Mesothelial cell of epicardium (in vitro differentiated cells): ENCODE measurements at places on chromosomes 3 and 15.

GRCh38 chr3:49649576-49649975, 24.6 kb upstream of the APEH start:
- H3K27me3 ChIP-seq, result no peaks in the 10 kb centered on the region
- no peak overlapping the region for H3K4me3 ChIP-seq
- H3K36me3 ChIP-seq, result no peaks in the 10 kb centered on the region
- no peak for DNase-seq

- peak; percentile 50 for DNase-seq
- H3K27me3 ChIP-seq, result peaks cover 24% of the 10 kb centered on the region
- no peaks in the 10 kb centered on the region for H3K36me3 ChIP-seq
- H3K27ac ChIP-seq, result peak overlapping the region; percentile 26
Observed at GRCh38 chr3:64445109-64445943, 220.1 kb upstream of the PRICKLE2 start.

DNA sequence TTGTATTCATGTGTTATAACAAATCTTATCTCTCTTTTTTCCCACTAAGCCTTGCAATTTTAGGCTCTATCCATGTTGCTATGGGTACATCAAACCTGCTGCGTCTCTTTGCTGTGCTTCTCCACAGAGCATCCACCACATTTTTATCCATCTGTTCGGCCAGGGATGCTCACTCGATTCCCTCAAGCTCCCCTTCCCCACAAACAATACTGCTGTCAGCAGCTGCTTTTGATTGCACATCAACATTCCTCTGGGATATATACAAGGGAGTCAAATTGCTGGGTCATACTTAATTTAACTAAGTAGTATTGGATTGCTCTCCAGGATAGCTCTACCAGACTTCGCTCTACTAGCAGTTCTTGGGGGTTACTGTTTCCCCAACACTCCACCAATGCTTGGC, 36.8 kb downstream of the TMEM108 start:
- no peak for DNase-seq
- no peak overlapping the region for H3K4me3 ChIP-seq

DNA sequence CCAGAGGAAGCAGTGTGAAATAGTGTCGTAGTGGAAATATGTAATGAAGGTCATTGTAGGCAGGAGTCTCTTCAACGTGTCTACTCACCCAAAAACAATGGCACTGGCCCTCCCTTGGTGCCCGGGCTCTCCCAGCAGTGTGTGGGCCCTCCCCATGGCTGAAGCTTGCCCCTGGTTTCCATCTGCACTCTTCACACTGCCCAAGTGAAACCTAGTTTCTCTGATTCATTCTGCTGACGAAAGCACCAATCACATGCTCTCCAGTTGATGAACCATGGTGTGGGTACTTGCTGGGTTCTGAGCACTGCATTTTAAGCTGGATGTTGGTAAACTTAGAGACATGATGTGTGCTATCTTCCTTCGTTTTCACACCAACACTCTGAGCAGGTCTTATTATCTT, 61.0 kb upstream of the AGBL1 start:
- peaks cover 33% of the 10 kb centered on the region for H3K27me3 ChIP-seq
- no peak overlapping the region for H3K27ac ChIP-seq
- H3K36me3 ChIP-seq, result no peaks in the 10 kb centered on the region
- DNase-seq, result no peak

GRCh38 chr15:81569286-81570080, 195.5 kb upstream of the TMC3 start:
- H3K4me1 ChIP-seq, result no peaks in the 10 kb centered on the region
- H3K27me3 ChIP-seq, result peaks cover 39% of the 10 kb centered on the region
- no peak overlapping the region for H3K27ac ChIP-seq
- no peaks in the 10 kb centered on the region for H3K36me3 ChIP-seq
- no peak overlapping the region for H3K4me3 ChIP-seq

GRCh38 chr3:8759038-8759707, 10.2 kb downstream of the OXTR start:
- H3K27me3 ChIP-seq, result no peaks in the 10 kb centered on the region
- DNase-seq, result no peak
- no peak overlapping the region for H3K27ac ChIP-seq
- no peak overlapping the region for H3K4me3 ChIP-seq

DNA sequence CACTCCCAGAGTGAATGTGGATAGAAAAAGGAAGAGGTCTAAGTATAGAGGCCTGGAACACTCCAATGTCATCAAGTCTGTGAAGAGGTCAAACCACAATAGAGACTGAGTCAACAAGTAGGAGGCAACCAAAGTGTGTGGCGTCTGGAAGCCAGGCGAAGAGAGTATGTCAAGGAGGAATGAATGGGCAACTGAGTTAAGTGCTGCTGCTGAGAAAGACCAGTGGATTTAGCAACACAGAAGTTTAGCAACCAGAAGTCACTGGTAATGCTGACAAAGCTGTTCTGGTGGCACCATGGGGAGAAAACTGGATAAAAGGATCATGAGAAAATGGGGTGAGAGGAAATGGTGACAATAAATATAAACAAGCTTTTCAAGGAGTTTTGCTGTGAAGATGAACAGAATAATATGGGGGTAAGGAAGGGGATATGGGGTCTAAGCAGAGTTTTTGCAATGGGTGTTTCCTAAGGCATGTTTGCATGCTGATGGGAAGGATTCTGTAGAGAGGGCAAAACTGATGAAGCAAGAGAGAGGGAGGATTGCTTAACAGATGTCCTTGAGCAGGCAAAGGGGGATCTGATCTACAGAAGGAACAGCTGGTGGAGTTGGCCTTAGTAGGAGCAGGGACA, 38.4 kb downstream of the PCOLCE2 start:
- no peaks in the 10 kb centered on the region for H3K36me3 ChIP-seq
- H3K27me3 ChIP-seq, result no peaks in the 10 kb centered on the region
- no peak for DNase-seq
- no peak overlapping the region for H3K27ac ChIP-seq

DNA sequence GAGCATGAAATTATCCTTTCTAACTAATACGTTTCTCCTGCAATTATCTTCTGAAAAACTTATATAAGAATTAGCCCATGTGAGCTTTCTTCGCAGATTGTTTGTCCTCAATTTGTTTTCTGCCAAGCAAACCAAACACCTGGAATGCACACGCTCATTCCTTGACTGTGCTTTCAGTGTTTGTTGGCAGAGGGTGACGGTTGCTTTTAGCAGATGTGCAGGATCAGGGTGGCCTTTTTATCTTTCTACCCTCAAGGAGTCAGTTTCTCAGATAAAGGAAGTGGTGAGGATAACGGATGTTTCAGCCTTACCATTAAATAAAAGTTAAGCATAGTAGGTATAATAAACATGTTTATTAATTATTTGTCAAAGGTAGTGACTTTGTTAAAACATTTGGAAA, 15.2 kb downstream of the ARPP21 start:
- no peak for DNase-seq
- H3K4me3 ChIP-seq, result no peak overlapping the region
- H3K4me1 ChIP-seq, result peaks cover 12% of the 10 kb centered on the region
- peaks cover 5% of the 10 kb centered on the region for H3K27me3 ChIP-seq
- H3K27ac ChIP-seq, result no peak overlapping the region
